Ascending aorta (tissue), 2 donors: ENCODE measurements at places on chromosomes 5 and 9. TPM values are rescaled to one million over a fixed set of nuclear protein-coding genes. Genes with fewer than 3 reads are reported as not detected.
A peak's percentile ranks its signal among the peaks of the same experiment; 100 is the strongest.

The IL13 gene
- not detected for total RNA-seq

The DMRT3 gene
- not detected for total RNA-seq

GRCh38 chr5:14204785-14205321 is 61.7 kb downstream of the TRIO start:
- peaks cover 39% of the 10 kb centered on the region for H3K4me1 ChIP-seq
- peak overlapping the region; percentile 57 for H3K27ac ChIP-seq
- no peaks in the 10 kb centered on the region for H3K36me3 ChIP-seq
- no peak overlapping the region for H3K4me3 ChIP-seq
- no peak for DNase-seq

GRCh38 chr9:14899042-14899814 is 11.0 kb downstream of the FREM1 start:
- no peak for DNase-seq
- H3K27ac ChIP-seq, result no peak overlapping the region
- H3K36me3 ChIP-seq, result no peaks in the 10 kb centered on the region
- no peaks in the 10 kb centered on the region for H3K4me1 ChIP-seq
- no peaks in the 10 kb centered on the region for H3K27me3 ChIP-seq
